ENCODE measurements at places on chromosomes 4 and X. TPM values are rescaled to one million over a fixed set of nuclear protein-coding genes. Genes with fewer than 3 reads are reported as not detected.

- no peak for DNase-seq
These were observed 22.0 kb upstream of the TMPRSS11B start for GRCh38 chr4:68267433-68267944.

DNA sequence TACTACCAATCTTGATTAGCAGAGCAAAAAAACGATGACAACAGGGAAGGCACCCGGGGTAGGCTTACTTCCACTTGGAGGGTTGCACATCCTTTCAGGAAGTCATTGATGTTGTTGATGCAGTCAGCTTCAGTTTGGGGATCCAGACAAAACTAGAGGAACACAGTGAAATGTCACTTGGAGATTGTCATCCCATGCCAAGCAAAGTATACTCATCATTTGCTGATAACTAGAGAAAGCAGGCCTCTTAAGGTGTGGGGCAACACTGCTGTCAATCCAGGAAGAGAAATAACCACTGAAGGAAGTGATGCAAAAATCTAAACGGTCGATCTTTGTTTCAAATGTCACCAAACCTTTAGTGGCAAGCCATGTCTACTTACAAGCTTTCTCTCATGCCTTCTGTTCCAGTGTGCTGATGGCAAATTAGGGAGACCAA lies 1.4 kb downstream of the ARHGEF6 start:
- no peak for DNase-seq

- no peak for DNase-seq
These were observed 205.4 kb downstream of the CFAP299 start for GRCh38 chr4:80540785-80541469.

DNA sequence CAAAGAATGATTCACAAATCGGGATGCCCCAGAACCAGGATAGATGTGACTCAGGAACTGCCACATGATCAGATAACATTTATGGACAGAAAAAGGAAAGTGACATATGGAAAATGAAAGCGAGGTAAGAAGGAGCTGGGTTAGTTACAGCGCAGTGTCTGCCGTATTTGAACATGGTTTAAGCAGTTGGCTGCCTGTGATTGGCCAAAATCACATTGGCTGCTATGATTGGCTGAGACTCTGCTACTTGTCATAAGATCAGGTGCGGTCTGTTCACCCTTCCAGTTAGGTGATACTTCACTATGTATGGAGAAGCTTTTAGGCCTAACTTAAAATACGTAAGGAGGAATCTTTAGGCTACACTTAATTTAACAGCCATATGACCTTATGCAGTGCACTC lies 322.7 kb upstream of the HAND2 start:
- no peak for DNase-seq

DNA sequence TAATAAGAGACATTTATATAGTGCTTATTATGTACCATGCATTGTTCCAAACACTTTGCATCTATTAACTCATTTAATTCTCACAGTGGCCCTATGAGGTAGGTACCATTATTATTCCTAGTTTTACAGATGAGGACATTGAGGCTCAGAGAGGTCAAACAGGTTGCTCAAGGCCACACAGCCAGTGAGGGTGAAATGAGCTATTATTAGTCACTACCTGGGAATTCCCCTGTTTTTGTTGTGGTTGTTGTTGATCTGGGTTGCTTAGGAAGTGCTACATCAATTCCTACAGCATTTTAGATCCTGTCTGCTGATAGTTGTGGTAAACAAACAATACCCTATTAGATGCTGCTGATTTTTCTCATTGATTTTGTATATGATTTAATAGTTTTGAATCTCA lies 41.2 kb downstream of the APLN start:
- peak; percentile 13 for DNase-seq

GRCh38 chr4:56979421-56980072 lies 851 bp downstream of the POLR2B start:
- DNase-seq = peak; percentile 46

GRCh38 chr4:122764821-122765215 lies 32.3 kb downstream of the BBS12 start:
- DNase-seq = no peak

DNA sequence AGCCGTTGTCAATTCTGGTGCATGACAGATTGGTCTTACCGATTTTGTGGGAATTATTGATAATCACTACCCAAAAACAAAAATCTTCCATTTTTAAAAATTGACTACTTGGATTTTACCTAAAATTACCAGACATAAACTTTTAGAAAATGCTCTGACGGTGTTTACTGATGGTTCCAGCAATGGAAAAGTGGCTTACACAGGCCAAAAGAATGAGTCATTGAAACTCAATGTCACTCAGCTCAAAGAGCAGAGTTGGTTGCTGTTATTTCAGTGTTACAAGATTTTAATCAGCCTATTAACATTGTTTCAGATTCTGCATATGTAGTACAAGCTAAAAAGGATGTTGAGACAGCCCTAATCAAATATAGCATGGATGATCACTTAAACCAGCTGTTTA lies 23.0 kb upstream of the UGT2B17 start:
- no peak for DNase-seq

DNA sequence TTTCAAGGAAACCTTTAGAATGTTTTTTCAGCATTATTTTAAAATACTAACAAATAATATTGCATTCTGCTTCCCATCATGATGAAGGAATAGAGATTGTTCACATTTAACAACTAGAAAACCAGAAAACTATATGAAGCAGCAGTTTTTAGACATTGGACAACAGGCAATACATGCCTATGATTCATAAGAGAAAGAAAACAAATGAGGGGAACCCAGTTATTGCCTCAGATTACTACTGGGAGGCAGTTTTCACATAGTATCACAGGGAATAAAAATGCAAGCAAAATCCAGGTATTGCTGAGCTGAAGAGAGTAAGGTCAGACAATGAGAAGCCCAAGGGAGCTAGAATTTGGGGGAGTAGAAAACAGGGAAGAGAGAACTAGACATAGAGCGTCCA lies 373.6 kb downstream of the MAPK10 start:
- DNase-seq = no peak

Gene SAGE1
- total RNA-seq = not detected

Gene CT45A10
- total RNA-seq = not detected
